ENCODE measurements at places on chromosomes 16 and 17.

DNA sequence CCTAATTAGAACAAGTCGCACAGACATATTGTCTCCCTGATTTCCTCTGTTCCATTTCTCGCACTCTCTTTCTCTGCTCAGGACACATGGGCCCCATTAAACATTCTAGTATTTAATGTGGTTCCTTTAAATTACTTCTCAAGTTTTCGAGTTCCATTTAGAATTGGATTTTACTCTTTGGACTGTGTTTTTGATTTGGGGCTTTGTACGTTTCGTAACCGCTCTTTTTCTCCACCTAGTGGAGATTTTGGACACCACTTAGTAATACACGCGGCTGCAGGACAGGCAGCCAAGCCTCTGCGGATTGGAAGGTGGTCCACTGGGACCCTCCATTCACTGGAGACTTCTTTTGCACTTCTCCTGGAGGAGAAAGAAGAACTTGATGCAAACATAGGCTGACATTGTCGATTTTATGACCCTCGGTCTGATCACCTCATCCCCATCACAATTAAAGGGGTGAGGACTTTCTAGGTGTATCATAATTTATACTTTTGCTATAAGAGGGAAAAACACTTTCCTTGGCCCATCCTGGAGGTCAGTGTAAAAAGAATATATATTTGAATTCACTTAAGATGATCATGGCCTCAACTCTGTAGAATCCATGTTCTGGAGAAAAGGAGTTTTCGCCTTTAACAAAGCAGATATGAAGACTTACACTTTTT, 85.7 kb downstream of the NOG start:
- no peak for DNase-seq

- DNase-seq: no peak
Observed at GRCh38 chr16:88084881-88085280, 133.6 kb downstream of the BANP start.

GRCh38 chr17:65066901-65067300, 10.4 kb upstream of the GNA13 start:
- no peak for DNase-seq

DNA sequence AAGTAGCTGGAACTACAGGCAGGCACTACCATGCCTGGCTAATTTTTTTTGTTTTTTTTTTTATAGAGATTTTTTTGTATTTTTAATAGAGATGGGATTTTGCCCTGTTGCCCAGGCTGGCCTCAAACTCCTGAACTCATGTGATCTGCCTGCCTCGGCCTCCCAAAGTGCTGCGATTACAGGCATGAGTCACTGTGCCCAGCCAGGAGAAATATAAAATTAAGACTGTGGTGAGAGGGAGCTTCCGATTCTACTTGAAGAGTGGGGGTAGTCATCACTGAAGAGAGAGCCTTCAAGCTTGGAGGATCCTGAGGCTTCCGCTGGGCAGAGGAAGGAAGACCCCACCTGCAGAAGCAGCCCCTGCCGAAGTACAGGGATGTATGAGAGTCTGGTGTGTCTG, 34.4 kb upstream of the RGS9 start:
- no peak for DNase-seq

GRCh38 chr17:7846063-7846735, 8.7 kb upstream of the TMEM88 start:
- no peak for DNase-seq

DNA sequence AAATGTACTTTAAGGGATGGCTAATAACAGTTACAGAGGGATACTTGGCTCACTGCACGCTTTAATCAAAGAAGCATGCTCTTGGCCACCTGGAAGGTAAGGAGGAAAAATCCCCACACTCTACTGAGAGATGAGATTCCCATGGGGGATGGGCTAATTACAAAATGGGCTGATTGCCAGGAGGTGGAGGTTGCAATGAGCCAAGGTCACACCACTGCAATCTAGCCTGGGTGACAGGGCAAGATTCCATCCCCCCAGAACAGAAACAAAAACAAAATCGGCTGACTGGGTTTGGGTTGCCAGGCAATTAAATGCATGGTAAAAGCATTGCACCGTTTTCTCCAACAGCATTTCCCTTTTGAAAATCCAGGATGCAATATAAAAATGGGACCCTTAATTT, 18.0 kb downstream of the N4BP1 start:
- DNase-seq: no peak

- no peak for DNase-seq
Observed at GRCh38 chr16:56204816-56205215, 13.5 kb downstream of the GNAO1 start.

GRCh38 chr16:66275775-66276428, 90.6 kb upstream of the CDH5 start:
- DNase-seq: peak; percentile 58

DNA sequence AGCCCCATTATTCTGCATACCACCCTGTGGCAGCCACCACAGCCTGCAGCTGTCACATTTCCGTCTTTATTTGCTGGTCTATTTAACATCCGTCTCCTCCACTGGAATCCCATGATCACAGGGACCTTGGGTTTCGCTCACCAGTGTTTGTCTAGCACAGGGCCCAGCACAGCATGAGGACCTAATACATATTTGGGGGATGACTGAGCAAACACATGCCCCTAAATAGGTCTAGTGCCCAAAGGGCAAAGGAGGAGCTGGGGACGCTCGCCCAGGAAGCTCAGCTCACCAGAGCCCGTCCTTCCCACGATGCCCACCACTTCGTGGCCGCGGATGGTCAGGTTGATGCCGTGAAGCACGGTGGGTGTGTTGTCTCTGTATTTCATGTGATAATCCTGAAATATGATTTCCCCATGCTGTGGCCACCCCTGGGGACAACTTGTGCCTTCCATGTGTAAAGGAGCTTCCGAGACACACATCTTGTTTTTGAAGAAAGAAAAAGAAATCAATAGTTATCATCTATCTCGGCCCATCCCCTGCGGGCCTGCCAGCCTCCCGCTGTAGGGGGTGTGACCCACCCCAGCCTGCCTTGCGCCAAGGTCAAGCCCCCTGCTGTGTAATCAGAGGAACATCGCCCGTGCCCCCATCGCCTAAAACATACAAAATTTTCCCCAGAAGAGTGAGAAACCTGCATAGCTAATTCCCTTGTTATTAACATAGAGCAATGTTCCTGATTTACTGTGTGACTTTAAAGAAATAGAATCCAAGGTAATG, 21.0 kb upstream of the ABCC12 start:
- DNase-seq: no peak

DNA sequence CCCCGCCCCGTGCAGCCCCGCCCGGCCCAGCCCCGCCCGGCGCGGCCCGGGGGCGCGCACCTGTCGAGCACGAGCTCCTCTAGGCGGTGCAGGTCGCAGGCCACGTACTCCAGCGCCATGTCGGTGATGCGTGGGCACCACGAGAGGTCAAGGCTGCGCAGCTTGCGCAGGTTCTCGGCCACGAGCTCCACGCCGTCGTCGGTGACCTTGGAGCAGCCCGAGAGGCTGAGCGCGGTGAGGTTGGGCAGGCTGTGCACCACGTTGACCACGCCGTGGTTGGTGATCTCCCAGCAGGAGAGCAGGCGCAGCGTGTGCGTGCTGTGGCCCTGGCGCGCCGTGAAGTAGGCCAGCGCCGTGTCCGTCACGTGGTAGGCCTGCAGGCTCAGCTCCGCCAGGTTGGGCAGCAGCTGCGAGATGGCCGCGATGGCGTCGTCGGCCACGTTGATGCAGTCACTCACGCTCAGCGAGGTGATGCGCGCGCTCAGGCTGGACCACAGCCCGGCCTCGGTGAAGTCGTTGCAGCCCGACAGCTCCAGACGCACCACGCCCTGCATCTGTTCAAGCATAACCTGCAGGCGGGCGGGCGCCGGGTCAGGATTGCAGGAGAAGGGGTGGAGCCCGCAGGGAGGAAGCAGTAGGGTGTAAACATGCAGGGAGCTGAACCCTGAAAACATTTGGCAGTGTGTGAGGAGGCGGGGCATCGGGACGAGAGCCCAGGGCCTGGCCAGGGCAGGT, 5.3 kb upstream of the WDR24 start:
- DNase-seq: no peak

DNA sequence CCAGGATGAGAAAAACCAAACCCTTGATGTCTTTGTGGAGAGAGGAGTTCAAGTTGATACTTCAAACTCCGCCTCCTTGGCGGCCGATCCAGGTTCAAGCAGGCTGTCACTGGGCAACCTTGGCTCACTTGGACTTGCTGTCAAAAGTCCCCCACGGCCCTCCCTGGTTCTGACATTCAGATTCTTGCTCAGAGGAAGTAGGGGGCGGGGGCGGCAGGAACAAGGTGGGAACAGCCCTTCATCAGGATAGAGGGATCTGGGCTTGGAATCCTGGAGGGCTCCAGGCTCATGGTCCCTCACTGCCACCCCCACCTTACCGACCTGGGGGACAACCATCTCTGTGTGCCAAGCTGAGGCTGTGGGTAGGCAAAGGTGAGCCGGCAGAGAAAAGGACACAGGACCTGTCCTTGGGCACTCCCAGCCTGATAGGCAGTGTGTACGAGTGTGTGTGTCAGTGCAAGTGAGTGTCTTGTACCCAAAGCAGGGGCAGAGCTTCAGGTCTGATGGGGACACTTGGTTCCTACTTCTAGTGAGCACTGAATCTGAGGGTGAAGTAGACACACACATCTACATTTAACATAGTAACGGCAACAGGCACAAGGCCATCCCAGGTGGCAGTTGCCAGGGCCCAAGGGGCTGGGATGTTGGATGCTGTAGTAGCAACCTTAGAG, 6.6 kb upstream of the TSPOAP1 start:
- DNase-seq: no peak

Data from right atrium auricular region (tissue), 2 donors.